ENCODE measurements at places on chromosomes 16 and 17. TPM values are rescaled to one million over a fixed set of nuclear protein-coding genes. Genes with fewer than 3 reads are reported as not detected.
A peak's percentile ranks its signal among the peaks of the same experiment; 100 is the strongest.

GRCh38 chr17:50668025-50668837 lies 33.5 kb downstream of the ABCC3 start:
- DNase-seq, result no peak

DNA sequence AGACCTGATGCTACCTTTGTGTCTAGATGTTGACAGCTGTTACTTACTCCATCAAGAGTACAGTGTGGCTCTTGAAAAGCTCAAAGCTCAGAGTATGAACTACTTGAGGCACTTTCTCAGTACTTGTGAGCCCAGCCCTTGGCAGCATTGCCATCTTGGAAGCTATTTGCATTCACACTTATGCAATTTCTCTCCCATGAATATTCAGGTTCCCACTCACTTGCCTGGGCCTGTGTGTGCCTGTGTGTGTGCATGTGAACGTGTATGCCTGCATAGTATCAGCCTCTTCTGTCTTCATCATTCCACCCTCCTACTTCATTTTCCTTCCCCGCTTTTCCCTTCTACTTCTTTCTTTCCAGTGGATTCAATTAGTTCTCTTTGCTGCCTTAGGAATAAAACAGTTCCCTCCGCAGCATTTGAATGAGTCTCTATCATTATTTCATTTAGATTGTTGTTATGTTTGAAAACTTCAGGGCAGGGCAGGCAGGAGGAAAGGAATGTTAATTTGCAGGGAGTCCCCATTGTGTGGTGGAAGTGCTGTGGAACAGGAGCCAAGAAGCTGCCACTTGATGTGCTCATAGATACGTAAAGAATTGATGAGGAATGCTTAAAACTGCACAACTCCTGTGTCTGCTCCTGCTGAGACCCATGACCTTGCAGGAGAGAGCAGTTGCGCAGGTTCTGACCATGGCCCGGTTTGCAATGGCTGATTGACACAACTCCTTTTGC lies 58.9 kb downstream of the HS3ST4 start:
- DNase-seq, result no peak

DNA sequence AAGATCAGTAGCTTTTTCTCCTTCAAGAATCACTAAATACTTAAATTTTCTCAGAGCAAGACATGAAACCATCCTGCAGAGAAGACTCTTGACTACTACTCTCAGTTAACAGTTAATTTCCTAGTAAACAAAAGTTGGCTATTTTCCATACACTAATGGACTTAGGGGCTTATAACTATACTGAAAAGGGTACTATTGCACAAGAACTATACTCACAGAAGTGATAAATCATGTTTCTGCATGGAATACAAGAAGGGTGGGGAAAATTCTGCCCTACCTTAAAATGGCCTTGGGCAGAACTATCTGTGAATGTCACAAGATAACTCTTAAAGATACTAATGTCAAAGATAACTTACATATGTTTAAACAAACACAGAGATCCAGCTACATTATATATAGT lies 12.5 kb downstream of the ZNF652 start:
- no peak for DNase-seq

DNA sequence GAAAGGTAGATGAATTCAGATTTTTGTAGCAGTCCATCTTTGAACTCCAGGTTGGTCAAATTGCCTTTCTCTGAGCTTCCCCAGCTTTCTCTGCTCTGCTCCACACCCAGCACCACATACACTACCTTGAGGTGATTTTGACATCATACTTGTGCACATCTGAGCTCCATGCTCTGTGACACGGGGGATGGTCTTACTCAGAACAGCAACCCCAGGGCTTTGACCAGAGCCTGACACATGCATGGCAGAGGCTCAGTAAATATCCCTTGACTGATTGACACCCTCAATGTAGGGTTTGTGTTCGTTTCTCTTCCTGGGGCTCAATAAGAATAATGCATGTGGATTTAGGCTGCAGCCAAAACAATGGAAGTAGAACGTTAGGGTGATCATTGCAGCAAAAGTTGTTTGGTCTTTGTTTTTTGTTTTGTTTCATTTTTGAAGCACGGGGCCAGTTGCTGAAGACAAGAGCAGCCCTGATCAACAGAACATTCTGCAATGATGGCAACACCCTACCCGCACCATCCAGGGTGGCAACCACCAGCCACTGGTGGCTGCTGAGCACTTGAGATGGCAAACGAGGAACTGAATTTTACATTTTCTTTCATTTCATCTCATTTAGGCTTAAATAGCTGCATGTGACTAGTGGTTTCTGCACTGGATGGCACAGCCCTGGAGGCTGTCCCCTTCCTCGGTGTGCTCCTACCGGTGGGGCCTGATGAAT lies 224.8 kb upstream of the TNRC6C start:
- no peak for DNase-seq

GRCh38 chr17:81376946-81377714 lies 18.1 kb upstream of the BAHCC1 start:
- DNase-seq, result no peak

- DNase-seq, result no peak
Measured at GRCh38 chr16:46739934-46740333, 8.2 kb downstream of the MYLK3 start.

DNA sequence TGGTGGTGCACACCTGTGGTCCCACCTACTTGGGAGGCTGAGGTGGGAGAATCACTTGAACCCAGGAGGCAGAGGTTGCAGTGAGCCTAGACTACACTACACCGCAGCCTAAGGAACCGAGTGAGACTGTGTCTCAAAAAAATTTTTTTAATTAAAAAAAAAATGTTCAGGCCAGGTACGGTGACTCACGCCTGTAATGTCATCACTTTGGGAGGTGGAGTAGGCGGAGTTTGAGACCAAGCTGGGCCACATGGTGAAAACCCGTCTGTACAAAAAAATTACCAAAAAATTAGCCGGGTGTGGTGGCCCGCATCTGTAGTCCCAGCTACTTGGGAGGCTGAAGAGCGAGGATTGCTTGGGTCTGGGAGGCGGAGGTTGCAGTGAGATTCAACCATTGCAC lies 3.6 kb upstream of the FAM222B start:
- DNase-seq, result no peak

GRCh38 chr16:73179705-73180331 lies 131.9 kb upstream of the ZFHX3 start:
- DNase-seq, result no peak

- no peak for DNase-seq
Measured at GRCh38 chr17:58677194-58677880, 14.5 kb downstream of the TEX14 start.

- no peak for DNase-seq
Measured at GRCh38 chr16:29012913-29013553, 28.2 kb downstream of the LAT start.

DNA sequence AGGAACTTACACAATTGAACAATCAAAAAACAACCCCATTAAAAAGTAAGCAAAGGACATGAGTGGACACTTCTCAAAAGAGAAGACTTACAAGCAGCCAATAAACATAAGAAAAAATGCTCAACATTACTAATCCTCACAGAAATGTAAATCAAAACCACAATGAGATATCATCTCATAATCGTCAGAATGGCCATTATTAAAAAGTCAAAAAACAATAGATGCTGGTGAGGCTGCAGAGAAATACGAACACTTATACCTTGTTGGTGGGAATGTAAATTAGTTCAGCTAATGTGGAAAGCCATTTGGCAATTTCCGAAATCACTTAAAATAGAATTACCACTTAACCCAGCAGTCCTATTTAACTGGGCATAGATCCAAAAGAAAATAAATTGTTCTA lies 301.9 kb upstream of the KCNJ16 start:
- no peak for DNase-seq

DNA sequence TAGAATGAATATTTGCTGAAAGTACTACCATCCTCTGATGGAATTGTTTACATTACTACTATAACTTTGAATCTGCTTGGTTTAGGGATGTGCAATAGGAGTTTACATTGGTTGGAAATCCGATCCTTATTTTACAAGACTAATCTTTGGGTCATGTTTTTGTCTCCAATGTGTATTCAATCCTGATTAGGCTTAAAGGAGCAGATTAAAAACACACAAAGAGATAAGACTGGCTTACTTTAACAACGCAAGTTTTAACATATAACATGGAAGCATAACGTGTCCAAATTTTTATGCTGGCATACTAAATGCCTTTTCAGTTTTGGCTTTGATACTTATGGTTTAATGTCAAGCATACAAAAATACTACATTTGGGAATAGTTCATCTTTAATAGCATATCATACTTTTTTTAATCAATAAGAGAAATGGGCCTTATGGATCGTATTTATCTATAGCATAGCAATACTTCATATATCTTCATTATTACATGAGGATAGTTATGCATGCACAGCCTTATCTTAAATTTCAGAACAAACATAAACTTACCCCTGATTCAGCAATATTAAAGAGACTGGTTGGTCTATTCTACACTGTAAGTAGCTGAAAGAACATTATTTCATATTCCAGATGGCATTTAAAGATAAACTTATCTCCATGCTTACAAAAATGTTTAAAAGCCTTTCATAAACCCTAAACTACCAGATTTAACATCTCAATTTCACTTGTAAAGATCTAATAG lies 69.9 kb upstream of the NACA2 start:
- DNase-seq, result no peak

DNA sequence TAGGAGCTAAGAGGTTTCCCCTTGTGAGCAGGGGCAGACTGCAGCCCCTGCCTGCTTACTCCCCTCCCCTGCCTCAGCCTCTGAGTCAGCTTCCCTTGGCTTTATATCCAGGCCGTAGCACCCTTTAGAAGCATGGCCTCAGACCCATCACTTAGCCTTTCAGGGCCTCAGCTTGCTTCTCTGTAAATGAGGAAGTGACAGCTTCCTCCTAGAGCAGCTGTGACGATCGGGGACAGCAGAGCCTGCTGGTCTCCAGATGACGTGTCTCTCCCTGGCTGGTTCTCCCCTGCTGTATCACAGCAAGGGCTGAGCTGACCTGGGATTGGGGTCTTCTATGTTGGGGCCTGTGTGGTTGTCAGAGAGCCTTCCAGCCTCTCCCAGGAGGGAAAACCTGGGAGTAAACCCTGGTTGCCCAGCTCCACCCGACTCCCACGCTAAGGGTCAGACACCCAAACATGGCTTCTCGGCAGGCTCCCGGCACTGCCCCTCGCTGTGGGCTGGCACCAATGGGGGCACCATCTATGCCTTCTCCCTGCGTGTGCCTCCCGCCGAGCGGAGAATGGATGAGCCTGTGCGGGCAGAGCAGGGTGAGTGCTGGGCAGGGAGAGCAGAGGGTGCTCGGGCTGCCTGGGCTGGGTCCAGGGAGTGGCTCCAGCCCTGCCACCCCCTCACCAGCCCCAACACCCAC lies 16.3 kb upstream of the MYO15B start:
- DNase-seq, result peak; percentile 80

DNA sequence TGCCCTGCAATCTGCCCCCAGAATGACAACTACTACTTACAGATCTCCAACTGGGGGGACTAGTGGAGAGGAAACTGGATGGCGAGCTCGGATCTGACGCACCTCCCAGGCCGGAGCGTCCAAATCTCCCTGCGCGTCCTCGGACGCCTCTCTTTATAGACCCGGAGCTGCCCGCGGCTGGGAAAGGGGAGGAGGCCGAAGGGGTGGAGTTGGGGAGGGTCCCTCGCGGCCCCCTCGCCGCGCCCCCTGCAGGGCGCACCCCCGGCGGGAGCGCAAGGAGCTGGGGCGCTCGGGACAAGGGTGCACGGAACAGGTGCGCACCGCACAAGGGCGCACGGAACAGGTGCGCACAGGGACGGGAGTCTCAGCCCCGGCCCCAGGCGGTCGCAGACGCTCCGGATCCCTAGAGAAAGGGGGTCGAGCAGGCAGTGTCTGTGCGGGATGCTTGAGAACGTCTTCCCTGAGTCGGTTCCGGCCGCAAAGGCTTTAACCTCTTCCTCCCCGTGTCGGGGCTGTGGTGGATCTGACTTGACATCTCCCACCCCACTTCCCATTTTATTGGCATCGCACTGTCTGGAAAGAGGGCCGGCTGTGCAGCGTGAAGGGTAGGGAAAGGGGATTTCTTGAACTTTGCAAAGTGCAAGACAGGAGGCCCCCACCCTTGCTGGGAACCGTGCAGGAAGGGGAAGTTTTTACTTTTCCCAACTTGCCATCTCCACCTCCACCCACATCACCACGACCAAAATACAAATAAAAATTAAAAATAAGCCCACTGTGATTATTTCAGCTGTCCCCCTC lies at the start of gene MYH11:
MYH11 (minus strand) TSS at position 128 of the 798 bp plus-strand sequence. CDS start 18,776 bp downstream, outside the sequence.
- DNase-seq, result no peak

GRCh38 chr16:12086822-12087221 lies 110.3 kb downstream of the SNX29 start:
- DNase-seq, result no peak

DNA sequence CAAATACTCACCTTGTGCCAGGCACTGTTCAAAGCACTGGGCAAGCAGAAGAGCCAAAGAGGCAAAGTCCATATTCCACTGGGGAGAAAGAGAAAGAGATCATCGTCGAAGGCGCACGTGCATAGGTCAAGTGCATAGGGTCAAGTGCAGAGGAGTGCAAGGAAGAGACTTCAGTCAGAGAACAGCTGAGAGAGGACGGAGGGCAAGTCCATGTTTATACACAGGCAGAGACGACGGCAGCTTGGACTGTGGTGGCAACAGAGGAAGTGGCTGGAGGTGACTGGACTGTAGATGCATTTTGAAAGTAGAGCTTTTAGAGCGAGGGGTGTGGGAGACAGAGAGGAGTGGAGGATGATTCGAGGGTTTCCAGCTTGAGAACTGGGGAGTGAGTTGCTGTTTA lies 74.7 kb upstream of the SDK2 start:
- no peak for DNase-seq

DNA sequence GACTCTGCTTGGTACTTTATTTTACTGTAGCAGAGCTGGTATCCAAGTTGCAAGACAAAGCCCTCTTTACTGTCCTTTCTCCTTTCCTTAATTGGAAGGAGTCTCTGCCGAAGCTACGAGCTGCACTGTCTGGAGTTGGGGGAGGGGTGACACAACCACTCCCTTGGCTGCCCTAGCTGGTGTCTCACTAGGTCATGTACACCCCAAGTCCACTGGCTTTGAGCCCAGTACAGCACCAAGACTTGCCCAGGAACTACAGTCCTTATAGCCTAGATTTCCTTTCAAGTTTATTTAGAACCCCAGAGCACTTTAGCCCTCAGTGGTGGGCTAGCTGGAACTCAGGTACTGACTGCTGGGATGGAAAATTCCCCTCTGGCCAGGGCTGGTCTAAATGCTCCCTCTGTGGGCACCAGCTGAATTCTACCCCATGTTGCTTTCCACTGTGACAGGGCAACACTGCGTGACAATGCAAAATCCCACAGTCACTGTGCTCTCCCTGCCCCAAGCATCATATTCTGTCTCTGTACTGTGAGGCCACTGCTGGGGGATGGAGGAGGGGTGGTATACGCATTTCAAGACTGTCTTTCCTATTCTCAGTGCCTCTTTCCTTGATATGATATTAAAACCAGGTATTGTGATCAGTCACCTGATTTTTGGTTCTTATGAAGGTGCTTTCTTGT lies 18.4 kb downstream of the EFCAB5 start:
- no peak for DNase-seq

DNA sequence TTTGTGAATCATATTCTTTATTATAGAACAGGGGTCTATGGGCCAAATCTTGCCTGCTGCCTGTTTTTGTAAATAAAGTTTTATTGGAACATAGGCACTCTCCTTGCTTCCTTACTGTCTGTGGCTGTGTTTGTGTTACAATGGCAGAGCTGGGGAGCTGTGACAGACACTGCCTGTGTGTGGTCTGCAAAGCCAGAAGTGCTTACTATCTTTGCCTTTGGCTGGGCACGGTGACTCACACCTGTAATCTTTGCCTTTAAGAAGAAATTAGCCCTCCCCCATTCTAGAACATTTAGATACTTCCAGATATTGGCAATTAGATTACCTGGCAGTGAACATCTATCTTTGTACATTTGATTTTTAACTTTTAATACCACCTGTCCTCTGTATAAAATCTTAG lies 308.3 kb downstream of the FOXL1 start:
- no peak for DNase-seq

The LRRC45 gene
- polyA plus RNA-seq, result 2.2 TPM

The ABAT gene
- polyA plus RNA-seq, result 4.3 TPM

The C16orf86 gene
- 11.1 TPM for polyA plus RNA-seq

The HOXB6 gene
- polyA plus RNA-seq, result not detected

All from naive B cell (primary cell).